Upper lobe of right lung (tissue), 1 donor: ENCODE measurements at places on chromosomes 6 and 20. TPM values are rescaled to one million over a fixed set of nuclear protein-coding genes. Genes with fewer than 3 reads are reported as not detected.

DNA sequence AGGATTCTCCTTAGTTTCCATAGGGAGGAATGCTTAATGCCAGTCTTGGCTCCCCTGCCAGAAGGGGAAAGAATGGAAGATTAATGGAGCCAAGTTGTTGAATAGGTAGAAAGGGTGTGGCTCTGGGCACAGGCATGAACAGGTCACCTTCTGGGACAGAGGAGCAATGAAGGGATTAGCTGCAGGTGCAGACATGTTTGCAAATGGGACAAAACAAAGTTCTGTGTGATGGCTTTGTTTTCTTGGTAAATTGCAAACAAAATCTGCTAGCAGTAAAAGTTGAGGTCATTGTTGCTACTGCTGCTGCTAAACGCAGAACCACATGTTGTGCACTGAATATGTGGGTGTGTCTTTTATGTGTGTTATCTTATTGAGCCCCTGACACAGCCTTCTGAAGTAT lies 93.3 kb downstream of the PERP start:
- H3K27ac ChIP-seq = no peak overlapping the region
- H3K36me3 ChIP-seq = no peaks in the 10 kb centered on the region
- H3K4me1 ChIP-seq = no peaks in the 10 kb centered on the region
- no peak overlapping the region for H3K4me3 ChIP-seq
- no peak for DNase-seq

SPATA2 gene
- 8.7 TPM for total RNA-seq

GRCh38 chr6:129124347-129124746 lies 241.4 kb downstream of the LAMA2 start:
- no peak overlapping the region for H3K4me3 ChIP-seq
- no peaks in the 10 kb centered on the region for H3K36me3 ChIP-seq
- H3K4me1 ChIP-seq = no peaks in the 10 kb centered on the region
- no peak for DNase-seq
- no peaks in the 10 kb centered on the region for H3K27me3 ChIP-seq

TBX18 gene
- total RNA-seq = 1.0 TPM

DNA sequence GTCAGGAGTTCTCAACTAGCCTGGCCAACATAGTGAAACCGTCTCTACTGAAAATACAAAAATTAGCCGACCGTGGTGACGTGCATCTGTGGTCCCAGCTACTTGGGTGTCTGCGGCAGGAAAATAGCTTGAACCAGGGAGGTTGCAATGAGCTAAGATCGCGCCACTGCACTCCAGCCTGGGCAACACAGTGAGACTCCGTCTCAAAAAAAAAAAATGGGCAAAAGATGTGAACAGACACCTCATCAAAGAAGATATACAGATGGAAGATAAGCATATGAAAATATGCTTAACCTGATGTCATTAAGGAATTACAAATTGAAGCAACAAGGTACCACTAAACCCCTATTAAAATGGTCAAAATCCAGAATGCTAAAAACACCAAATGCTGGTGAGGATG lies 9.2 kb upstream of the HSPA12B start:
- H3K27me3 ChIP-seq = peaks cover 6% of the 10 kb centered on the region
- no peaks in the 10 kb centered on the region for H3K36me3 ChIP-seq
- peak; percentile 12 for DNase-seq
- H3K27ac ChIP-seq = no peak overlapping the region

DNA sequence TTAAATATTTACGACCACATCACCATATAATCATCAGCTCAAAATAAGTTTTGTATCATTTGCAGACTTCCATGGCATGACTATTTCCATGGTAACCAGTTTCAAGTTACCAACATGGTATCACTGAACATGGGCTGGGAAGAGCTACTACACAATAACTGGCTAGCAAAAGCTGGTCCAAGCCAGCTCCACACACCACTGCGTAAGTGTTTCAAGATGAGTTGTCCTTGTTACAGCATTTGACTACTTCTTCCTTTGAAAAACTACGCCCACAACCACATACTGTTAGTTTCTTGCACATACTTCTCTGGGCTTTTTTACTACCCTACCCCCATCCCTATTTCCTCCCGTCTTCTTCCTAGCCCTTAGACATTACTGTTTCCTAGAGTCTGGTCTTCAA lies 8.5 kb downstream of the CD164 start:
- H3K4me1 ChIP-seq = peaks cover 38% of the 10 kb centered on the region
- H3K4me3 ChIP-seq = no peak overlapping the region
- no peak for DNase-seq
- H3K36me3 ChIP-seq = peaks cover 94% of the 10 kb centered on the region
- H3K27ac ChIP-seq = no peak overlapping the region

RAB32 gene
- total RNA-seq = 36.8 TPM

- no peaks in the 10 kb centered on the region for H3K36me3 ChIP-seq
- no peak for DNase-seq
- H3K27ac ChIP-seq = no peak overlapping the region
- no peak overlapping the region for H3K4me3 ChIP-seq
Observed at GRCh38 chr6:63803371-63803770, 167.8 kb downstream of the PHF3 start.

GRCh38 chr6:44058617-44059358 lies 68.5 kb downstream of the MRPL14 start:
- H3K36me3 ChIP-seq = no peaks in the 10 kb centered on the region
- peaks cover 29% of the 10 kb centered on the region for H3K4me1 ChIP-seq
- no peaks in the 10 kb centered on the region for H3K27me3 ChIP-seq
- DNase-seq = peak; percentile 92
- H3K4me3 ChIP-seq = peak overlapping the region; percentile 22

STMND1 gene
- total RNA-seq = not detected

TMEM151B gene
- total RNA-seq = not detected

SRMS gene
- not detected for total RNA-seq

- no peak overlapping the region for H3K4me3 ChIP-seq
- H3K4me1 ChIP-seq = no peaks in the 10 kb centered on the region
- H3K27ac ChIP-seq = no peak overlapping the region
- no peak for DNase-seq
- no peaks in the 10 kb centered on the region for H3K36me3 ChIP-seq
- no peaks in the 10 kb centered on the region for H3K27me3 ChIP-seq
Observed at GRCh38 chr6:44849806-44850205, 462.3 kb downstream of the CDC5L start.

IRF4 gene
- total RNA-seq = 3.7 TPM
